Ecto neural progenitor cell (in vitro differentiated cells): ENCODE measurements at places on chromosomes 2 and 18.

- DNase-seq: no peak
Measured at GRCh38 chr18:75344161-75344560, 83.3 kb downstream of the SMIM21 start.

DNA sequence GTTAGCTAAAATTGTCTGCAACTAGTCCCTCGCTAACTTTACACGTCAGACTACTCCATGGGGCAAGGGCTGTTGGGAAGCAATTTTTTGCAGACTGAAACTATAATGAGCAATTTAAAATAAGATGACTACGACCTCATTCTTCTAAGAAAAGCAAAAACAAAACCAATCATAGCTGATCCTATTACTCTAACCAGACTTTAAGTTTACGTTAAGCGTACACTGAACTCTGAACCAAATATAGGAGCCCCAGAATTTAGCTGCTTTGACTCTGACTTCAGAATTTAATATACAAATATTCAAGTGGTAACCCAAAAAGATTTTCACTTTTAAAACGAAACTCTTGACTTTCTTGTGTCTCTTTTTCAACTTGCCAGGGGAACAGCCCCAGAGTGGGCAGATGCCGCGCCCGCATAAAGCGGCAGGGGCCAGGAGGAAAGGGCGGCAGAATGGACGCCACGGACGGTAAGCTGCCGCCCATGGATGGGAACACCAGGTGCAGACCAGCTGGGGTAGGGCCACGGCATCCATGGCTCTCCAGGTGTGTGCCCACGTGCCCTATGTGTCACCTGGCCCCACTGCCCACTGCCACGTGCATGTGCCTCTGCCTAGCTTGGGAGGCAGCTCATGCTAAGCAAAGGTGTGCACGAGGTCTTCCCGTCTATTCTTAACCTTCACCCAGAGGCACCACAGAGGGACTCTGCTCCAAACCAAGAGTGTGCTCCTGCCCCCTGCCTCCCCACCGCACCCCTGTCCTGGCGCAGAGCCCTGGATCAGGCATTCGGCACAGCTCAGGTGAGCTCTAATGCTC is 217.6 kb downstream of the HDAC4 start:
- DNase-seq: no peak

DNA sequence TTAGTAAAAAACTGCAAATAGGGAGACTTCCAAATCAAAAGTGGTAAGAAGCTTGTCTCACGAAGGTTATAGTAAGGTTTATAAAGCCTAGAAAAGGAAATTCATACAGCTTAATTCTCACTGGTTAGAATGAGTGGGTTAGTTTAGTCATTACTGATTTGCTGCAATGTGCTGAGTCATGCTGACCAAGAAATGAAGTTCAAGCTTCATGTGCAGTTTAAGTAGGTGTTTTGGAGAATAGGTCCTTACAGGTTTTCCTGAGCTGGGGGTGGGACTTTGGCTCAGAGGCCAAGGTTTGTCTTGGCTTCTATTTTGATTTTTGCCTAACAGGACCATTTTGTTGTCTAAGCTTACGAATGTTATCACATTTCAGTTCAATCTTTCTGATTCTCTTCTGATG is 15.1 kb downstream of the CLIP4 start:
- DNase-seq: no peak

GRCh38 chr2:65613968-65614555 is 181.7 kb upstream of the SPRED2 start:
- no peak for DNase-seq

DNA sequence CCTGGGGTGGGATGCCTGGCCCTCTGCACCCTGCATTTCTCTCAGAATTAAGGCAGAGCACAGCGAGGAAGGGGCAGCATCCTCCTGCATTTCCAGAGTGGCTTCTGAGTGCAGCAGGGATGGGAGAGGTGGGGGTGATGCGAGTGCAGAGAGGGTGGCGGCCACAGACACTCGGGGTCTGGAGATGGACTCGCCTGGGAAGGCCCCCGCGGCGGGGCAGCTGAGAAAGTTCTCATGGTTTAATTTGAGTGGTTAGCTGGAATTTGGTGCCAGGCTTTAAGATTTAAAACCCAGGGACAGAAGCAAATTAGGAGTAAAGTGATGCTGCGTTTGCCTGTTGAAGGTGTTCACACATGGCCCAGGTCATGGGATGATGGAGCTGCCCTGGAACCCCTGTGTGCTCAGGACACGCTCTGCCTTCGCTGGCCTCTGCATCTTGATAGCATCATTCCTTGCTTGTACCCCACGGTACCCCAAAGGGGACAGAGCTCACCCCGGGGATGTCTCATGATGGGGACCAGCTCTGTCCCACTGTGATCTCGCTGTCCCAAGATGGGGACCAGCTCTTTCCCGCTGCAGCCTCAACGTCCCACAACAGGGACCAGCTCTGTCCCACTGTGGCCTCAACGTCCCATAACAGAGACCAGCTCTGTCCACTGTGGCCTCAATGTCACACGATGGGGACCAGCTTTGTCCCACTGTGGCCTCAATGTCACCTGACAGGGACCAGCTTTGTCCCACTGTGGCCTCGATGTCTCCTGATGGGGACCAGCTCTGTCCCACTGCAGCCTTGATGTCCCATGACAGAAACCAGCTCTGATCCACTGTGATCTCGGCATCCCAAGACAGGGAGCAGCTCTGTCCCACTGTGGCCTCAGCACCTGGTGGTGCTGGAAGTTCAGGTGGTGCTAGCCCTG is 27.5 kb downstream of the TMEM18 start:
- DNase-seq: peak; percentile 30

DNA sequence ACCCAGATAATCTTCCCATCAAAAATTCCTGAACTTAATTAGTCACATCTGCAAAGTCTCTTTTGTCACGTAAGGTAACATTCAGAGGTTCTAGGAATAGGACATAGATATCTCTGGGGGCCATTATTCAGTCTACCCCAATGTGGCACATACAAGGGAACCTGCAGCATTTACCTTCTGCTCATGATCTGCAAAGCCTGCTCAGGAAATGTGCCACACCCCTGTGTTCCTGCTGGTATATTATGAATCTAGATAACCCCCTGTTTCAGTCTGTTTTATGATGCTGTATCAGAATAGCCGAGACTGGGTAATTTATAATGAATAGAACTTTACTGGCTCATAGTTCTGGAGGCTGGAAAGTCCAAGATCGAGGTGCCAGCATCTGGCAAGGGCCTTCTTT is 103.5 kb downstream of the ARL4C start:
- DNase-seq: no peak

DNA sequence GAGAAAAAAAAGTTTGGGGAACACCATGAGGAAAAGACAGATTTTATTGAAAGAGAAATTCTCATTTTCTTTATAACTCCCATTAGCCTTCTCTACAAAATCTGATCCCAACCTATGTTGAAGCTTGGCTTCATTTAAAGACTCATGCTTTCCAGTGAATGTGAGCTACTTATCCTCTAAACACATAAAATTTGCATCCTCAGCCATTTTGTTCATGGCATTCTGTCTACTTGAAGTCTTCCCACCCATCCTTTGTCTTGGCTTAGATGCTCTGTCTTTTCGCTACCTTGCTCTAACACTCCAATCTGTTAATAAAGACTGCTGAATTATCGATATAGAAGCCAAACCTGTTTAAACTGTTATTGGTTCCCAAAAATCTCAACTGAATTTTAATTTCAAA is 39.3 kb downstream of the GDF7 start:
- DNase-seq: no peak

GRCh38 chr2:238727585-238728329 is 120.1 kb upstream of the TWIST2 start:
- no peak for DNase-seq

DNA sequence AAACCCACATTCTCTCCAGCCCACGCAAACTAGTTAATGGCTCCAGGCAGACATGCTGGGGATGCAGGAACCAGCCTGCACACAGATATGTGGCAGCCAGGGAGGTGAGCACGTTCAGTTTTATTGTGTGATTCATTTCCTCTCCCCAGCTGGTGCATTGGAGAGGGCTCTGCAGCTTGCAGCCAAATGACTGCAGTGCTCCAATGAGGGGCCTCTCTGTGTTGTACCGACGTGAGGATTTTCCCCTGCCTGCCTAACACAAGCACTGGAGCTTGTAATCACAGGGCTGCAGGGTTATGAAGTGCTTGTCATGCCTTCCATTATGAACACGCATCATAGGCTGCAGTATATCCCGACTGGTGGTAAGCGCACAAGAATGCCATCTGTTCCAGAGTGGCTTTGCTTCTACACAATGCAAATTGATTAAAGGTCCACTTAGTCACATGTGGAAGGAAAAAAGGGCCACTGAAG is 92.3 kb upstream of the THUMPD2 start:
- DNase-seq: no peak

DNA sequence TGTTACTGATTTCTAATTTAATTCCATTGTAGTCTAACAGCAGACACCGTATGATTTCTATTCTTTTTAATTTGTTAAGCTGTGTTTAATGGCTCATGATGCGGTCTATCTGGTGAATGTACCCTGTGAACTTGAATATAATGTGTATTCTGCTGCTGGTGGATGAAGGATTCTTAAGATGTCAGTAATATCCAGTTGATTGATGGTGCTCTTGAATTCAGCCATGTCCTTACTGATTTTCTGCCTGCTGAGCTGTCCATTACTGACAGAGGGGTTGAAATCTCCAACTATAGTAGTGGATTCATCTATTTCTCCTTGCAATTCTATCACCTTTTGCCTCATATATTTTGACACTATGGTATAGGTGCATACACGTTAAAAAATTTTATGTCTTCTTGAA is 373.3 kb upstream of the RAB12 start:
- DNase-seq: no peak

GRCh38 chr2:55743583-55743982 is 49.9 kb upstream of the PNPT1 start:
- no peak for DNase-seq

GRCh38 chr2:205563646-205564045 is 118.7 kb upstream of the NRP2 start:
- no peak for DNase-seq

- DNase-seq: no peak
Measured at GRCh38 chr2:239829326-239829725, 195.8 kb downstream of the NDUFA10 start.

GRCh38 chr2:9813312-9814128 is 29.8 kb upstream of the TAF1B start:
- peak; percentile 90 for DNase-seq

DNA sequence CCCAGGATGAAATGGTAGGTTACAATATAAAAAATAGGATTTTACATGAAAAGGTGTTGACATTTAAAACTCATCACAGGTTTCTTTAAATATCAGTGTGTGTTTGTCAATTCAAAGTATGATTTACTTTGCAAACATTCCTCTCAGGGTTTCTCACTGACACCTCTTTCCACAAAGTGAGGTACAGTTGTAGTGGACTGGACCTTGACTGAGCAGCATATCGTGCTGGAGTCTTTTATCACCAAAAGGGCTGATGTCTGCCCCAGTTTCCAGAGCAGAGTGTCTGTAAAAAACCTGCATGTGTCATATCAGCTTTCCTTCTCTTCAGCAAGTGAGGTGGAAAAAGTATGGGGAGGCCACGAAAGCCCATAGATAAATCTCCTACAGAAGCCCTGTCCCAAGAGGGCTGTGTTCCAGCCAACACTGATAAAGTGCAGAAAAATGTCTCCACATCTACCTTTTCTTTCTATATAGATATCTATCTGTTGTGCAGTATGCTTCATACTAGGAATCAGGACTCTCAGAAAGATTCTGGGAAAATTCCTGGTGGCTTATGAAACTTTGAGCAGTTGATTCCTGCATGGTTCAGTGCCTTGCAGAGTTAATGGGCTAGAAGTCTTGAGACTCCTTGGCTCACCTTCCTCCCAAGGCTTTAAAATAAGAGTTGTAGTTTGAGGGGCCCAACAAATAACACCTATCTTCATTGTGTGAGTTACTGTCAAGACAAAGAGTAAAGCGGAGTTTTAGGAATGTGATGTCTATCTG is 6.9 kb downstream of the ACYP2 start:
- no peak for DNase-seq

GRCh38 chr2:43480874-43481273 is 115.0 kb downstream of the THADA start:
- DNase-seq: no peak

GRCh38 chr2:178949584-178949983 is 100.4 kb downstream of the CCDC141 start:
- DNase-seq: no peak

DNA sequence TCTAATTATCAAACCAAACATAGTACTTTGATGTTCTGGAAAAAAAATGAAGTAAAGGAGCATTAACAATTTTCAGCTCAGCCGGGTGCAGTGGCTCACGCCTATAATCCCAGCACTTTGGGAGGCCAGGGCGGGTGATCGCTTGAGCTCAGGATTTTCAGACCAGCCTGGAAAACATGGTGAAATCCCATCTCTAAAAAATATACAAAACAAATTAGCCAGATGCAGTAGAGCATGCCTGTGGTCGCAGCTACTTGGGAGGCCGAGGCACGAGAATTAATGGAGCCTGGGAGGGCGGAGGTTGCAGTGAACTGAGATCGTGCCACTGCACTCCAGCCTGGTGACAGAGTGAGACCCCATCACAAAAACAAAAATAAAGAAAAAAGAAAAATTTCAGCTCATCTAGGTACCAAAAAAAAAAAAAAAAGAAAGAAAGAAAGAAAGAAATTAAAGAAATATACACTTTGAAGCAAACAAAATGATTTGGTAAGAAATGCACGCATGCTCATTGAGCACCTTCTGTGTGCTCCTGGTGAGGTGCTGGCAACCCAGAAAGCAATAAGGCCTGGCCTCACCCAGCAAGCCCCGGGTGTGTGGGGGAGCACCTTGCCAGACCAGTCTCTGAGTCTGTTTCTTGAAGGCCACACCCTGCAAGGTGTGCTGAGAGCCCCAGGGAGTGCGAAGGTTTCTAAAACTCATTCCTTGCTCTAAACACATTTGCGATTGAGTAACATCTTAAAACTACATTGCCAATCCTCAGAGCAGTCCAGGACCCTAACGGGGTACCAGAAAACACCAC is 133.5 kb downstream of the TFCP2L1 start:
- DNase-seq: no peak

DNA sequence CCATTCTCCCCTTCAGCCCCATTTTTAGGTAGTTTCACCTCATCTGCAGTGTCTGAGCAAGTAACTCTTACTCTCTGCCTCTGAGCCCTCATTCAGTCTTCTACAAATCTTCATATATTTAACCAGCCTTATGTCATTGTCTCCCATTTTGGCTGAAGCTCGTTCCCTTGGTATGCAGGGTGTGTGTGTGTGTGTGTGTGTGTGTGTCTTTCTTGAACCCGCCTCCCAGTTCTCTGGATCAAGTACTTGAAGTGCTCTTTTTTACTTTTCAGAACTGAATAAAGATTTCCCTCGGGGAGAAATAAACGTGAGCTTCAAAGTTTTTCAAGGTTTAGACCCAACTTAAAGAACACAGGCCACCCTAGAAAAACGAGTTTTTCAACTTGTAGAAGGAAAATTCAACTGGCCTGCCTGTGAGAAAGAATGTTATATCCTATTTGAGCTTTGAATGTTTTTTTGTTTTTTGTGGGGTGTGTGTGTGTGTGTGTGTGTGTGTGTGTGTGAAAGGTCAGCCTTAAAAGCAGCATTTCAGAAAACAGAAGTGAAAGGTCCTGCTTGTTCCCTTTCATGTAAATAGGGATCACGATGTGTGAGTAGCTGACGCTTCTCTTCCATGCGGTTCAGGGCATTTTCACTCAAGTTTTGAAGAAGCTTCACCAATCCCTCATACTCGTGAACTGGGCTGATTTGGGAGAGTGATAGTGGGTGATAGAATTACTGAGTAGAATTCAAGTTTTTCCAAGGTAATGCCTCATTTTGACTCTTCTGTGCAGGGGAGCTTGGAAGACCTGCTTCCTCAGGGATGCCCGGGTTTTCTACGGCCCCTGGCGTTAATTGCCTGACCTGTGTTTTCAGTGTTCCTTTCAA is 50.6 kb upstream of the EML6 start:
- no peak for DNase-seq

GRCh38 chr2:37337620-37338280 is 6.7 kb upstream of the QPCT start:
- DNase-seq: no peak
